Right ventricle myocardium superior (tissue), 1 donor: ENCODE measurements at places on chromosomes 6 and 20. TPM values are rescaled to one million over a fixed set of nuclear protein-coding genes. Genes with fewer than 3 reads are reported as not detected.

The CGA gene
- total RNA-seq, result not detected

The AIF1 gene
- 17.7 TPM for total RNA-seq

The BEND6 gene
- total RNA-seq, result 0.16 TPM

The CLDN20 gene
- not detected for total RNA-seq

- DNase-seq, result no peak
Observed at GRCh38 chr6:126437205-126437604, 97.3 kb downstream of the CENPW start.

- DNase-seq, result no peak
Observed at GRCh38 chr6:82035526-82035925, 212.0 kb downstream of the IBTK start.

DNA sequence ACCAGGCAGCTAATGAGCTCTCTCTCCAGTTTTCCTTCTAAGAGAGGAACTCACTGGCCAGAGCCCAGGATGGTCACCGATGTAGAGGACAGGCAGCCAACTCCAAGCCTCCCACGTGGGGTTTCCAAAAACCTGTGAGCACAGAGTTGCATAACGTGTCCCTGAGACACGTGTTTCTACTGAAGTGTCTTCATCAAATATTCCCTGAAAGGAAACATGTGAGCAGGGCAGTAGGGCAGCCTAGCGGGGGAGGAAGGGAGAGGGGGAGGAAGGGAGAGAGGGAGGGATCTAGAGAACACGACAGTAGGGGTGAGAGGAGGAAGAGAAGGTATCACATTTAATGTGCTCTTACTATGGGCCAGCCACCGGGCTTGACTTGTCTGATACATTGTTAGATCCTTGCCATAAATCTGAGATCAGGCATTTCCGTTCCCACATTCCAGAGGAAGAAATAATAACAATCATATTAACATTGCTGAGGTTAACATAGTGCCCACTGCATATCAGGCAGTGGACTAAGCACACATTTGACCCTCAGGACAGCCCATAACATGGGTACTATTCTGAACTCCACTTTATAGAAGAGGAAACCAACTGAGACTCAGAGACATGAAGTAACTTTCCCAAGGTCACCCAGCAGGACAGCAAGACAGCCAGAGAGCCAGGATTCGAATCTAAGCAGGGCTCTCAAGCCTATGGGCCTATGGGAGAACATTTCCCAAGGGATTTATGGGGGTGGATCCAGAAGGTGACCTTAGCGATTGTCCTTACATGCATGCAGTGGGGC lies 4.5 kb upstream of the SYS1 start:
- peak; percentile 80 for DNase-seq

DNA sequence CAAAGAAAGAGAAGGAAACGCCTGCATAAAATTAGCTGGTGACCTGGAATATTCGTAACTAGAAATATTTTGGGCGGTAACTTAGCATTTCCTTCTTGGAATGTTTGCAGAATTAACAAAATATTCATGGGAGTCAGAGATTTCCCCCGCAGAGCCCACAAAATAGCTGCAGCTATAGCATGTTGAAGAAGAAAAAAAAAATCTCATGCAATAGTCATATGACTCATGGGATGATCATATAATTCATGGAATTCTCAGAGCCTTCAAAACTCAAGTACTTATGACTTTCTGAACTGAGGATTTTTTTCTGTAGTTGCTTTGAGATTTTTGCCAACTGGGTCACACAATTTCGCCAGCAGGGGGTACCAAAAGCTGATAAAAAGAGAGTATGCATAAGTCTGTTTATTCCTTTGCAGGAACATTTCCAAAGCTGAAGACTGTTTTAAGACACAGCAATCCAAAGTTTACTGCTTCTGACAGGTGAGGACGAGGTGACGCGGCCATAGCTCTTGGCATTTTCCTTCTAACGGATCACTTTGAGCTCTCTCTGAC lies 586.0 kb upstream of the CHD6 start:
- DNase-seq, result no peak

- DNase-seq, result no peak
Observed at GRCh38 chr6:65253041-65253440, 454.0 kb downstream of the EYS start.
